ENCODE measurements at places on chromosomes 6 and 20.
A peak's percentile ranks its signal among the peaks of the same experiment; 100 is the strongest.

DNA sequence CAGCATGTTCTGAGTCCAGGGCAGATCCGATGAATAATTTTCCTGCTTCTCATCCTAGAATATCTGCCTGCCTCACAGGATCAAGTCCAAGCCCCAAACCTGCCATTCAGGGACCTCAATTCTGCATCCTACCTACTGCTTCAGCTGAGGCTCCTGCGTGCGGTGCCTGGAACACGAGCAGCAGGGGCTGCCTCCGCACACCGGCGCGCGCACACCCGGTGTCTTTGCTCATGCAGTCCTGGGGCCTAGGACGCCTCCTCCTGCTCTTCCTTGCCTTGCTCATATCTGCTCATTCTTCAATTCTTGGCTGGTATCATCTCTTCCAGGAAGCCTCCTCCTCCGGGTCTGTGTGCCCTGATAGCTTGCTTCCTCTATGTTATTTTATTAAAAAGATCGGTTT lies 81.1 kb upstream of the AGPAT4 start:
- no peak overlapping the region for H3K27ac ChIP-seq
- no peak overlapping the region for H3K4me3 ChIP-seq
- no peak for DNase-seq

DNA sequence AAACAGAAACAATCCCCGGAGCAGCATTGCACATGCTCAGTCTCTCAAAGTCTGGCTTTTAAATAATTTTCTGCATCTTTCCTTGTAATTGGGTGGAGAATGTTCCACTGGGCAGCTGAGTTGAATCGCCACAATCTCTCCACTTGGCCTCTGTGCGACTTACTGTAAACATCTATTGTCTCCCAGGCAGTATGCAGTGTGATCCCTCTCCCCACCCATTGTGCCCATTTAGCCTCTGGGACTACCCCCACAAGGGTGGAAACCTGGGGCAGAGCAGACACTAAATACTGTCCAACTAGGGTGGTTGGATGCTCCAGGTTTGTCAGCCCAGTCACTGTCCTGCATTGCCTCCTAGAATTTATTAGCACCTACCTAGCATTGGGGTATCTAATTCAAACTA lies 96.2 kb downstream of the JARID2 start:
- no peaks in the 10 kb centered on the region for H3K27me3 ChIP-seq
- H3K36me3 ChIP-seq = no peaks in the 10 kb centered on the region
- H3K4me3 ChIP-seq = peak overlapping the region; percentile 14

DNA sequence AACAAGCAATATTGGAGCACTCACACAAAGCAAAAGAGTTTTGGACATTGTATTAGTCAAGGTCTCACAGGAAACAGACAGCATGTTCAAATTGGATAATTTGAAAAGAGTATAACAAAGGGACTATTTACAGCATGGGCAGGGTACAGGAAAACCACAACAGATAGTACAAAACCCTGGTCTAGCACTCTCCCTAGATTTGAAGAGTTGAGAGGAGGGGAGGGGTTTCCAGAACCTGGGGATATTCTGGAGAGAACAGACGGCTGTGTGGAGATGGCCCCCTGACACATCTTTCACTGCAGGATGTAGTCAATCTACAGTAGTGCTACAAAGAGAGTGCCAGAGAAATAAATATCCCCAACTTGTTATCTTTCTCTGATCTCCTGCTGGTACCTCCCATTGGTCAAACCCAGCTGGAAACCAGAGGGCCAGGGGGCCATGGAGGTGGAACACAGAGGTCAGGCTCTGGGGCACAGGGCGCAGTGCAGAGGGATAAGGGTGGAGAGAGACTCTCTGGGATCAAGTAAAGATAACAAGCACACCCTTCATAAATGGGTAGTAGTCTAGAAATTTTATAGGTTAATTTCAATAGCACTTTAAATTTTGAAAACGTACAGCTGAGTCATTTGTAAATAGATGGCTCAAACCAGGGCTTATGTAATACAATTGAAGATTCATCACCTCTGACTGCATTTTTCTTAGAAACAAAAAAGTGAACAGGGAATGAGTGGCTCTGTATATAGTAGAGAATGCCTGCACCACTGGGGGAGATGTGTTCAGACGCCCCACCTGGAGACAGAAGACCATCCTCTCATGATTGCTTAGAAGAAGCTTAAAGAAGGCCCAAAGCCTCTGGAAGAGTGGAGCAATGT lies 25.7 kb downstream of the RCAN2 start:
- no peaks in the 10 kb centered on the region for H3K36me3 ChIP-seq
- H3K4me3 ChIP-seq = no peak overlapping the region
- no peaks in the 10 kb centered on the region for H3K27me3 ChIP-seq
- no peak for DNase-seq

DNA sequence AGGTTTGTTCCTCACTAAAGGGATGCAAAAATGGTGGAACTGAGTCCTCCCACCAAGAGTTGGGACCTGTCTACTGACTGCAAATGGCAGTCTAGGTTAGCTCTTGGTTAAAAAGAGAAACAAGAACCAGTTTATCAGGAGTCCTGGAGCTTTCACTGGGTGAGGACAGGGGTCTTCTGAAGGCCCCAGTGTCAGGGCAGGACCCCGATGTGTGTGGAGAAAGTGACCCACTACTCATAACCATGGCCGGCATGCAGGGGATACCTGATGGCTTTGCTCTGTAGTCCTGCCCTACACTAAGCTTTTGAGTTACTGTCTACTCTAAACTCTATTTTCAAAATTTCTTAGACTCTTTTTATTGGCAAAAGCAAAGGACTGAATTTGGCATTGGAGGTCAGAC lies 220.5 kb downstream of the ANKRD60 start:
- peaks cover 30% of the 10 kb centered on the region for H3K4me1 ChIP-seq
- DNase-seq = no peak
- no peaks in the 10 kb centered on the region for H3K36me3 ChIP-seq
- H3K27ac ChIP-seq = no peak overlapping the region

DNA sequence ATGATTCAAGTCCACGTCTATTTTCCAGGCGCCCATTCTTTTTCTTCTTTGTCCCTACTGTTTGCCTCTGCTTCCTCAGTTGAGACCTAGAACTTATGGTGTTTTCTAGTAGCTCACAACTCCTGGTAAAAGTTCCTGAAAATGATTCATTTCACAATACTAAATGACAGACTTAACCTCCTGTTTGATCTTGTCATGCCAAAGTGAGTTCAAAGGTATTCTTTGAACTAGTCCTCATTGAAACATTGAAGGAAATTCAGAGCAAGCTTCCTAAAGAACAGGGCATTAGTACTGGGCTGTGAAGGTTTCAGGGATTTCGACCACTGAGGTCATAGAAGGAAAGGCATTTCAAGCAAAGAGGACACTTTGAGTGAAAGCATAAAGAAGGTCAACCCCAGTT lies 132.8 kb downstream of the IBTK start:
- no peaks in the 10 kb centered on the region for H3K4me1 ChIP-seq
- no peak overlapping the region for H3K27ac ChIP-seq
- no peaks in the 10 kb centered on the region for H3K36me3 ChIP-seq
- no peak overlapping the region for H3K4me3 ChIP-seq
- DNase-seq = no peak

GRCh38 chr6:161038229-161039031 lies 46.9 kb downstream of the MAP3K4 start:
- no peaks in the 10 kb centered on the region for H3K27me3 ChIP-seq
- peak overlapping the region; percentile 88 for H3K27ac ChIP-seq
- peaks cover 23% of the 10 kb centered on the region for H3K4me1 ChIP-seq

DNA sequence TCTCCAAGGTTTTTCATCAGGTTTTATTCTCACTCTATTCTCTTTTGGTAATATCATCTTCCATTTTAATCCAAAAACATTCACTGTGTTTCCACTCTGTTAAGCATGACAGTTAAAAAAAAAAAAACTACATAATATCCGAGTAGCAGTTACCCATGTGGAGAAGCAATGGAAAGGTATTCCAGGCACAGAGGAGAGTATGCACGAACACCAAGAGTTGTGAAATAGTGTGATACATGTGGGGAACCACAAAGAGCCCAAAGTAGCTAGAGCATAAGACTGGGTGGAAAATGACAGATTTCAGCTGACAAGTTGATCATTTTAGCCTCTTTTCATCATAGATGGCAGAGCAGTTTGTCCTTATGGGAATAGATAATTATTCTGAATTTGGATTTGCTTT lies 19.9 kb upstream of the FBXL4 start:
- no peak overlapping the region for H3K27ac ChIP-seq
- no peaks in the 10 kb centered on the region for H3K4me1 ChIP-seq
- no peak overlapping the region for H3K4me3 ChIP-seq
- H3K36me3 ChIP-seq = no peaks in the 10 kb centered on the region

- no peaks in the 10 kb centered on the region for H3K4me1 ChIP-seq
- DNase-seq = no peak
- H3K36me3 ChIP-seq = no peaks in the 10 kb centered on the region
These were observed 283.0 kb upstream of the NOX3 start for GRCh38 chr6:155738602-155739105.

Data from SJSA1 (cell line).